ENCODE measurements at places on chromosomes 6 and 20.
A peak's percentile ranks its signal among the peaks of the same experiment; 100 is the strongest.

DNA sequence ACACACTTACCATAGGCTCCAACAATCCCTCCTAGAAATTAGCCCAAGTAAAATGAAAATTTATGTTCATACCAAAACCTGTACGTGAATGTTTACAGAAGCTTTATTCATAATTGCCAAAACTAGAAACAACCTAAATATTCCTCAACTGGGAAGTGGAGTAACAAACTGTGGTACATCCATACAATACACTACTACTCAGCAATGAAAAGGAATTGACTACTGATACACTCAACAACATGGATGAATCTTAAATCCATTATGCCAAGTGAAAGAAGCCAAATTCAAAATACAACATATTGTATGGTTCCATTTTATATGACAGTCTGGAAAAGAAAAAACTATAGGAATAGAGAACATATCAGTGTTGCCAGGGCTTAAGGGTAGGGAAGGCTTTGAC is 19.7 kb upstream of the MMP24 start:
- DNase-seq: no peak

GRCh38 chr6:2763876-2764540 is 1.2 kb upstream of the WRNIP1 start:
- DNase-seq: no peak

- DNase-seq: peak; percentile 47
These were observed 51.6 kb upstream of the FAM184A start for GRCh38 chr6:119129968-119130484.

GRCh38 chr6:162032620-162033019 is 694.9 kb downstream of the PRKN start:
- peak; percentile 32 for DNase-seq

DNA sequence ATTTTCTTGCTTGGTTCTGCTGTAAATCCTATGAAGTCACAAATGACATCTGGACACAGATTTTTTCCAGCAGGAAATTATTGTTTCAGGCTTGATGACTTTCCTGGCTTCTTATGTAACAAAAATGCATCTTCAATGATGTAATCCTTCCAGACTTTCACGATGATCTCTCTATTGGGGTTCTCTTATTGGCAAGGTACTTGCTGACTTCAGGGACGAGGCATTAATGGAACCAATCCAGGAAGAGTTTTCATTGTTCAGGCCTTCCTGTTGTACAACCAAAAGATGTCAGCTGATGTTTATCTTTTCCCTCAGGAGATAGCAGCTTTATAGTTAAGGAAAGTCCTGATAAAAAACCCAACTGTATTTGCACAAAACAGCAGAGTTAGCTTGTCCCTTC is 118.5 kb upstream of the MMS22L start:
- peak; percentile 7 for DNase-seq

GRCh38 chr6:83252719-83253118 is 59.6 kb downstream of the RWDD2A start:
- no peak for DNase-seq

DNA sequence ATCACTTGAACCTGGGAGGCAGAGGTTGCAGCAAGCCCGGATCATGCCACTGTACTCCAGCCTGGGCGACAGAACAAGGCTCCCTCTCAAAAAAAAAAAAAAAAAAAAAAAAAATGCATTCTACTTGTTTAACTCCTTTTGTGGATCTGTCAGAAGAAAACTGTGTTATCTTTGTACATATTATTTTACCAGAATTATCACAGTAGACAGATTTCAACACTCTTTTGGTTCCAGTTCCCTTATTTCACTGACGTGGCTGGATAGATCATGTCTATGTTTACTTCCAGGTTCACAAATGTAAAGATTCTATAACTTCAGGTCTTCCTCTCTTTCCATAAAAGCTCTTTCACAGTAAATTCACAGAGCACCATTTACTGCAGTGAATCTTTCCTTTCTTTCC is 18.4 kb downstream of the NUDT3 start:
- DNase-seq: no peak

GRCh38 chr6:73362869-73363536 is 545 bp downstream of the KHDC3L start:
- no peak for DNase-seq

GRCh38 chr6:158322400-158322723 is 10.1 kb downstream of the TULP4 start:
- DNase-seq: no peak

DNA sequence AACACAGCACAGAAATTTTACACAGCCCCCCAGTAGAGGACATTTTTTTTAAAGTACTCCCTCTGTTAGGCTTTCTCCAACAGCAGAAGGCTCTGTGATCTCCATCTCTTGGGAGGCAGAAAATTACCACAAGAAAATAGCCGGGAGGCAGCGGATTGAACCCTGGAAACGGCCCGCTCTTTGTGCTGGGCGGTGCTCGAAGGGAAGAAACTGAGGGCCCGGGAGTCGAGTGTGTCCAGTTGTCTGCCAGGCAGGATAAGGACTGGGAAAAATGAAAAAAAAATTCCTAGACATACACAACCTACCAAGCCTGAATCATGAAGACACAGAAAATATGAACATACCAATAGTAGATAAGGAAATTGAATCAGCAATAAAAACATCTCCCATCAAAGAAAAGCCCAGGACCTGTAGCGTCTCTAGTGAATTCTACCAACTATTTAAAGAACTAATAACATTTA is 31.5 kb downstream of the POM121L2 start:
- DNase-seq: no peak

GRCh38 chr6:26743157-26743821 is 83.7 kb upstream of the ZNF322 start:
- DNase-seq: peak; percentile 42

DNA sequence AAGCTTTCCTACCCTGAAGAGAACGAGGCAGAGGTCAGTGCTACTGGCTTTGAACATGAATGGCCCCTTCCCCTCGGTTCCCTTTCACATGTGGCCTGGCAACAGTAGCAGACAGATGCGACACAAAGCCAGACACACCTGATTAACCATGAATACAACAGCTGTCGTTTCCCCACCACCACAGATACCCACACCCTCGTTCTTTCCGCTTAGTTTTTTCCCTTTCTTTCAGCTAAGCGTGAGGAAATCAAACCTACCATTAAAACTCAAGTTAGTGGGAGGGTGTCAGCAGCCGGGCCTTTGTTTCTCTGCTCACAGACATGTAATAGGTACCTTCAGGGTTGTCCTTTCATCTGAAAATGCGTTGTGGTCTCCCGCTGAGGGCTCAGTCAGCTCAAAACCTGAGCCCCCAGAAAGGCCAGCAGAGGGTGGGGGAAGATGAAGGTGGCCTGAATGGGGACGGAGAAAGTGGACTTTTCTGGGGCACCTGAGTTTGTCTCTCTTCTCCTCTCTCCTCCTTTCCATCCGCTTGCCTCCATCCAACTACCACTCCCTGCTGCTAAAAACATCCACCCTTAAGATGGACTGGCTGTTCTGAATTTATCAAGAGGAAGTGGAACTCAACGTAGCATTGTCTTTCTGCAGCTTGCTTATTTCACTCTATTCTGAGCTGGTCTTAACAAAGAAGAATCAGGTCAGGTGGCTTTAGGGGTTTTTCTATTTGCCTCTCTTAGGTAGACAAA is 516.6 kb upstream of the JARID2 start:
- DNase-seq: no peak

DNA sequence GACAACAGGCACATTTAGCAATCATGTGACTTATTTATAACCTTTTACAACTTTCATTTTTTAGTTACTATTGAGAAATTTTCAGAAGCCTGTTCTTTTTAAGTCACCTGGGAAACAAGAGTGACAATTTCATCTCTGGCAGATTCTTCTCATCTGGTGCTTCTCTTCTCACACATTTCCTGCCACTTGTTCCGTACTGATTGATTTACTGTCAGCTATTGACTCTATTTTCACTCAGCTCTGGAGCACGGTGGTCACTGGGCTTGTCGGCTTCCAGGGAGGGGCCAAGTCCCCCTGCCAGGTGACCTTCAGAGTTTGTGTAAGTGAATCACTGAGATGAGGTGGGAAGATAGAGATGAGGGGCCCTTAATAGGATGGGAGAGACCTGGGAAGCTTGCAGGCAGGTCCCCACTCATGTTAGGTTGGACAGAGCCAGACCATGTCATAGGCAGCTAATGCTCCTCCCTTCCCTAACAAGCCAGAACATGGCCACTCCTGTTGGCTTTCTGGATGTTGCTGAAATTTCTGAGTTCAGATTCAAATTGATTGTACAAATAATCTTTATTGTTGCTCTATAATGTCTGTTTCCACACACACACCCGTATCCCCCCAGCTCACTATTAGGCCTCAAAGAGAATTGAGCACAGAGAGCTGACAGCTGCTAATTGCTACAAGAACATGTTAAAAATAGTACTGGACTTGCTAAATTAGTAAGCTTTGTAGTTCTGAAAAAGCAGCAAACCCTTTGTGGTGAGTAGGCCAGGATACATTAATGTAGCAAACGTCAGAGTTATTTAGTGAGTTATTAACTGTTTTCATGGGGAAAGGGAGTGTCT is 13.3 kb downstream of the DUSP22 start:
- no peak for DNase-seq
